ENCODE measurements at places on chromosomes 4 and X.

DNA sequence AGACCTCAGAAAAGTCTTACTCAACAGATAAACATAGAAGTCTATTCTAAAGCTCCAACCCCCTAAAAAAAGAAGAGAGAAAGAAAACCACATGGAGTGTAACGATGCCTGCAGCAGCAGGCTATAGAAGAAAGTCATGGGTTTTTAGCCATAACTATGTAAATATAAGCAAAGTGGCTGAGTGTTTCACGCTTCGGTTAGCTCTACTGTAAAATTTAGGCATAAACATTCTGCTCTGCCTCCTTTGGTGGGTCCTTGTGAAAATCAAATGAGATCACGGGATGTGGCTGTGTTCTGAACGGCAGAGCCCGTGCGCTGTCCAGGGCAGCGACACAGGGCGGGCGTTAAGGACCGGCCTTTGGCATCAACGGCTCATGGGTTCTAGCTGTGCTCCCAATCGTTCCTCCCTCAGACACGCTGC lies 78.4 kb downstream of the IRF2 start:
- no peak for DNase-seq

DNA sequence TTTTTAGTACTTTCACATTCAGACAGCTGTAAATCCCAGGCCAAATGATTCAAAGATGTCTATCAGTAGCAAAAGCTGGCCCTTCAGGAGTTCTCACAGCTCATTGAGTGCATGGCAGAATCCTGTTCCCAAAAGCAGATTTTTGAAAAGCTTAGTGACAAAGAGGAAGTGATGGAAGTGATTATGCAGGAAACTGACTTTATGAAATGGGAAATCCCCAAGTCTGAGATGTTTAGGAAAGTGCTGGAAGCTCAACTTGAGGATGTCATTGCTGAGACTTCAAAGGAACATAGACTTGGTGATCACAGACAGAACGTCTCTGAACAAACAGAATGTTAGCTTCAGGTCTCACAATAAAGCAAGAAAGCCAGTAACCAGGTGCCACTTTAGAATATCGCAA lies 51.0 kb upstream of the CFAP47 start:
- no peak for DNase-seq

DNA sequence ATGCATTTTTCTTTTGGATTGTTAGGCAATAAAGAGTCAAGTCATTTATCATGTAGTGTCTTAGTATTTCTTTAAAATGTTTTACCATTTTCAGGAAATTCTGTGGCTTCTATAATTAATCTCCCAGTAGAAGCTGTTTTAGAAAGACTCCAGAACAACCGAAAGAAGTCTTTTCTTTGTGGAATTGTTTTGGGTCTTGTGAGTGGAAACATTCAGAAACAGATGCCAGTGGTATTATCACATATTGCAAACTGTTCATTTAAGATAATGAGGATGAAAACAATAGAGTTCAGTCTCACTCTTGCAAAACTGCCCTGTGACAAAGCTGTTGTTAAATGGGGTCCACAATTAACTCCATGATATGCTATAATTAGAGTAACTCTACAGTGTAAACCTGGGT lies 211.2 kb upstream of the KIT start:
- no peak for DNase-seq

DNA sequence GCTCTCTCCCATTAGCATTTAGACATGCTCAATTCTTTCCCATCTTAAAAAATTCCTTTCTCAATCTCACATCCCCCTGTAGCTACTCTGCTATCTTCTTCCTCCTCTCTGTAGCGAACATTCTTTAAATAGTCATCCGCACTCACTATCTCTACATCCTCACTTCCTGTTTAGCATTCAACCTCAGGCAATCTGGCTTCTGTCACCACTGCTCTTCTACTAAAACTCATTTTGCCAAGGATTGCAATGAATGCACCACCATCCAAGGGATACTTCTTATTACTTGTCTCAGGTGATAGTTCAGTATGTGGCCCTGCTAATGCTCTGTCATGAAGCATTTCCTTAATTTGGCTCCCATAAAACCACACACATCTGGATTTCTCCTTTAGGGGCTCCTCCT lies 10.9 kb upstream of the TET2 start:
- no peak for DNase-seq

- peak; percentile 24 for DNase-seq
Observed at GRCh38 chr4:122576261-122577188, 44.3 kb downstream of the IL21 start.

GRCh38 chr4:82371497-82371896 lies 2.3 kb downstream of the HNRNPD start:
- DNase-seq = no peak

DNA sequence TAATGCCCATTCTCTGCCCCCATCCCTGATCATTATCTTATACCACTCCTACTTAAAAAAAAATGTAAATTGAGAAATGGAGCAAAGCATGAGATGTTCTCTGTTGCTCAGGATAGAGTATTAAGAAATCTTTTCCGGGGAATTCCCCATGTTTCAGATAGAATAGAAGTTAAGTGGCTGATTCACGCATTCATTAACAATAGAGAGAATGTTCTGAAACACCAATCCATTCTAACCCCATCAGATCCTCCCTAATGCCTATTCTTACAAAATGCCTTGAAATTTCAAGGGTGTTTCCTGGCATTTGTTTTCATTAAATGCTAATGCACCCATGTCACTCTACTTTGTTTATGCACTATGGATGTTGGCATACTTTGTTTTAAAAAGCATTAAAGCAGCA lies 101.1 kb downstream of the AREG start:
- no peak for DNase-seq

GRCh38 chr4:5650040-5650439 lies 58.3 kb downstream of the EVC2 start:
- DNase-seq = no peak

DNA sequence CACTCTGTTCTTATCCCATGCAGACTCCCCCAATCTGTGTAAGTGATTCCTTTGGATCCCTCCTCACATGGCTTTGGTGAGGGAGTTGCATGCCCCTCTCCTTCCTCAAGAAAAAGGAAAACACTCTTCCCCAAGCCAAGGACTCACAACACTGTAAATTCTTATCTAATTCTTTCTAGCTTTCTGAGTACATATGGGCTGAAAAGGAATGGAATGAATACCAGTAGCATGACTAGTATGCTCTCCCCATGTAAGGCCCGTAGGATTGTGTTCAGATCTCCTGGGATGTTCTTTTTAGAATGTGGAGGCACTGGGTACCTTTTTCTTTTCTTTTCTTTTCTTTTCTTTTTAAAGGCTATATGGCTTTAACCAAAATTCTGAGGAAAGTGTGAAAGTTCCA lies 17.0 kb upstream of the MAGED1 start:
- no peak for DNase-seq

DNA sequence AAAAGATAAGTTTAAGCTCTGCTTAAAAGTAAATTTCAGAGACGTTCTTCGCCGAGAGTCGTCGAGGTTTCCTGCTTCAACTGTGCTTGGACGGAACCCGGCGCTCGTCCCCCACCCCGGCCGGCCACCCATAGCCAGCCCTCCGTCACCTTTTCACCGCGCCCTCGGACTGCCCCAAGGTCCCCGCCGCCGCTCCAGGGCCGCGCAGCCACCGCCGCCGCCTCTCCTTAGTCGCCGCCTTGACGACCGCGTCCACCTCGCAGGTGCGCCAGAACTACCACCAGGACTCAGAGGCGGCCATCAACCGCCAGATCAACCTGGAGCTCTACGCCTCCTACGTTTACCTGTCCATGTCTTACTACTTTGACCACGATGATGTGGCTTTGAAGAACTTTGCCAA lies 70.8 kb downstream of the FMR1NB start:
- DNase-seq = no peak

DNA sequence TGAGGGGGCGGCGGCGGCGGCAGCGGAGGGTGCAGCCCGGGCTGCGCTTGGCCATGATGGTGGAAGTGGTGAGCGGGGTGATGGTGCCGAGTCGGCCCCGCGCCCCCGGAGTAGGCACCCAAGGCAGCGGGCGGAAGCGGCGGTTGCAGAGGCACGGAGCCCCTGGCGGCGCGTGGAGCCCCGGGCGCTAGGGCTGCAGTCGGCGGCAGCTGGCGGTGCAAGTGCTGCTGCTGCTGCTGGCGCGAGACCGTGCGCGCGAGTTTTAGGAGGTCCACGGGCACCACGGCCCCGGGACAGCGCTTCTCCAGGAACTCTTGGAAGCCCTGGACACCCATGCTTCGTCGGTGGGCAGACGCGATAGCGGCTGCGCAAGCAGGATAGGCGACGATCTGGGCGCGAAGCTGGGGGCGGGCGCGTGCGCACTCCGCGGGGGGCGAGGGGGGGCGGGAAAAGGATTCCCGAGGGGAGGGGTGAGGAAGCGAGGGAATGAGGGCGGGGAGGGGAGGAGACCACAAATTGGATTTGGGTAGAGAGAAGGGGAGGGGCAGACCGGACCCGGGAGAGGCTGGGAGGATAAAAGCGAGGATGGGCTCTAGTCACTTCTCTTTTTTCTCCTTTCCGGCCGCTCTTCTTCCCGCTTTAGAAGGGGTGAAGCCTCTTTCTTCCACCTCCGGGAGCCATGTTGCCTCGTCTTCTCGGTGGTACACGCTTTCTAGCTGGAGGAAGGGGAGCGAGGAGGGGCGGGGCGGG lies at the start of gene FAM120C:
Gene FAM120C, minus strand, starts transcription at position 391 of the 750 bp plus-strand sequence. Its CDS starts 56 bp downstream, at position 335.
- DNase-seq = peak; percentile 97

- DNase-seq = peak; percentile 35
Observed at GRCh38 chrX:13646154-13646549, 6.8 kb upstream of the TCEANC start.

GRCh38 chrX:11381464-11381863 lies 88.3 kb downstream of the AMELX start:
- peak; percentile 21 for DNase-seq

DNA sequence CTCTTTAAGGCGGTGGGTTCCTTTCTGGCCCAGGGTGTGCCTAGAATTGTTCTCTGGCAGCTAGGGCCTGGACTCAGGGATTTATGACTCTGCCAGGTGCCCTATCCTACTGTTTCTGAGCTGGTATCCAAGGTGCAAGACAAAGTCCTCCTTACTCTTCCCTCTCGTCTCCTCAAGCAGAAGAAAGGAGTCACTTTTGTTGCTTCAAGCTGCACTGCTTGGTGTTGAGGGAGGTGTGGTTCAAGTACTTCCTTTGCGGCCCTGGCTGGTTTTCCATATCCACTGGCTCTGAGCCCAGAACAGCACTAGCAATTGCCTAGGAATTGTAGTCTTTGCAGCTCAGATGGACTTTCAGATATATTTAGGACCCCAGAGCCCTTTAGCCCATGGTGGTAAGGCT lies 39.3 kb downstream of the RTL3 start:
- no peak for DNase-seq

DNA sequence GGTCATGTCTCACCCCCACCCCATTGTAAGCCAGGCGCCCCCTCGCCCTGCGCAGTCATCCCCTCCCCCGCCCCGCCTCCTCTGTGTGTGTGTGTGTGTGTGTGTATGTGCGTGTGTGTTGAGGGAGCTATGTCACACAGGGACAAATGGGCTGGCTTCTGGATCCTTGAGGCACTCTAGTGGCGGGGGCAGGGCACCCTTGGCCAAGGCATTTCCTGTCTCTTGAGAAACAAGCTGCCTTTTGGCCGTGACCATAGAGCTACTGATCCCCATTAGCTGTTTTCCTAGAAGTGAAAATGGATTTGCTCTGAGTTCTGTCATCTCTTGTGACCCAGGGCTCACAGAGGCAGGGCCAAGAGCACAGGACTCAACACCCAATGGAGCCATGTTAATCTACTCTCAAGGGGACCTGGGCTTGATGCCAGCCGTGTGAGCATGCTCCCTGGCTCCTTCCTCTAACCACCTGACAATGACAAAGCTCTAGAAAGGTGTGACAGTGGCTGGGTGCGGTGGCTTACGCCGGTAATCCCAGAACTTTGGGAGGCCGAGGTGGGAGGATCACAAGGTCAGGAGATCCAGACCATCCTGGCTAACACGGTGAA lies 162.5 kb upstream of the BCOR start:
- DNase-seq = peak; percentile 39

DNA sequence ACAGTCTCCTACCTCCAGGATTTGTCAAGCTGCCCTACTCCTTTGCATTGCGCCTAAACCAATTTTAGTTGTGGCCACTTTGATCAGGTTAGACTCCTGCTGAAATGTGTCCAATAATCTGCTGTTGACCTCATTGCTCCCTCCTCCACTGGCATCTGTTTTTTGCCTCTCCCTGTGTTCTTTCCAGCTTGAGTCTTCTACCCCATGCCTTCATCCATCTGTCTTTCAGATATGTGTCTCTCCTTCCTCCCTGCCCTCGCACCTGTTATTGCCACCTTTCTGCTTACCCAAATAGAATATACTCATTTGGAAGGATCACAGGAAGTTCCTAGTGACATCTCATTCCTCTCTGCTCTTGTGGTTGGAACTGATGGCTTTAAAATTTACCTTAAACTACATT lies 366.6 kb upstream of the CLNK start:
- DNase-seq = no peak

- no peak for DNase-seq
Observed at GRCh38 chr4:16530688-16531635, 304.7 kb upstream of the TAPT1 start.

GRCh38 chrX:125306335-125306866 lies 13.3 kb upstream of the TEX13C start:
- DNase-seq = no peak

GRCh38 chr4:36172656-36173055 lies 71.7 kb downstream of the ARAP2 start:
- no peak for DNase-seq

DNA sequence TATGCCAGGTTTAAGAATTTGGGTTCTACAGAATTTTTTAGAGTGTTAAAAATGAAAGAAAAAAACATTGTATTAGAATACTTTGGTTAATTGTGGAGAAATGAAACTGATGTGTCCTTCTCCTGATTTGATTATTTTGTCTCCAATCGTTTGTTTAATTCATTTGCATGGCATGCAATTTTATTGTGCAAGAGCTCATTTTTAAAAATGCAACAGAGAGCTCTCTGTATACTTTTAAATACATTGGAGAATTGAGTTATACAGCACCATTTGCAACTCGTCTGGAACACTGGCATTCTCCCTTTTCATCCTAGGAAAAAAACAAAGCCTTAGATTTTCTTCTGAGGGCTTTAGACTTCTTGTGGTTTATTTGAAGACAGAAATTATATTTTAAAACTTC lies 689 bp downstream of the EXOC1L start:
- DNase-seq = no peak

GRCh38 chr4:59537246-59537886 lies 1662.8 kb upstream of the ADGRL3 start:
- DNase-seq = no peak

GRCh38 chrX:150984169-150984824 lies 1.2 kb downstream of the HMGB3 start:
- no peak for DNase-seq

GRCh38 chr4:61440321-61440720 lies 240.2 kb downstream of the ADGRL3 start:
- no peak for DNase-seq

Data from SHP77 (cell line).